ENCODE measurements at places on chromosomes 2 and 18.

- no peak for DNase-seq
Measured at GRCh38 chr2:235024191-235024860, 72.5 kb downstream of the SH3BP4 start.

DNA sequence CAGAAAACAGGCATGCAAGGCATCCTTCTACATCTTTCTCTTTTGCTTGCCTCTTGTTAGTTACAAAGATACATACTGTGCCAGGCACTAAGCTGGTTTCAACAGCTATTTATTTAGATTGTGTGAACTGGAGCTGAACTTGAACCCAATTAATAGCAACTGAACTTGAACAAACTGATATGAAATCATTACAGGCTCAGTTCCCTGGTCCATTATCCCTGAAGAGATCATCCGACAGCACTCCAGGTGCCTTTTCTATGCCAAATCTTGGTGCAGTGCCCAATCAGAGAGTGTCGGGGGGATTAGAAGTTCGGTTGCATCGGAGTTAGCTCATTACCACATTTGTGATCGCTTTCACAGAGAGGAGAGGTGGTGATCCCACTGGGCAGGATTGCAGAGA is 477.6 kb downstream of the PARD3B start:
- DNase-seq: no peak

- DNase-seq: peak; percentile 22
Measured at GRCh38 chr18:50401888-50402287, 27.0 kb downstream of the SKA1 start.

GRCh38 chr2:152549423-152549822 is 167.8 kb downstream of the PRPF40A start:
- DNase-seq: no peak

- no peak for DNase-seq
Measured at GRCh38 chr18:8484951-8485350, 124.3 kb upstream of the RAB12 start.

DNA sequence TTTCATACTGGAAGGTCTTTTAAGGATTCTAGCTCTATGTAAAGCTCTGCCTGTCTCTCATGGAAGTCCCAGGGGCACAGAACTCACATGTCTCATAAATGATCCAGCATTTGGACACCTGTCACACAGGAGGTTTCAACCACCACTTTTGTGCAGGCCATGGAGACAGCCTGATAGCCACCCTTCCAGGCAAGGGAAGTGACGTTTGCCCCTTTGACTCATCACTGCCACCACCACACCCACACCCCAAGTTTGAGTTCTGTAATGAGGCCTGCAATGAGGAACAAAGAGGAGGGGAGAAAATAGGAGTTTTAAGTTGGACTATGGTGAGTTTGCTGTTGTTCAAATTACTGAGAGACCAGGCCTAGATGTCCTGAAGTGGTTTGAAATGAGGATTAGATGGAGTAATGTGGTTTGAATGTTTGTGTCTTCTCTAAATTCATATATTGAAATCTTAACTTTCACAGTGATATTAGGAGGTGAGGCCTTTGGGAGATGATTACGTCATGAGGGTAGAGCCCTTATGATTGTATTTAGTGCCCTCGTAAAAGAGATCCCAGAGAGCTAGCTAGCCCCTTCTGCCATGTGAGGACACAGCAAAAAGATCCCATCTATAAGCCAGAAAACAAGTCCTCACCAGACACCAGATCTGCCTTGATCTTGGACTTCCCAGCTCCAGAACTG is 175.3 kb upstream of the EPHA4 start:
- no peak for DNase-seq

DNA sequence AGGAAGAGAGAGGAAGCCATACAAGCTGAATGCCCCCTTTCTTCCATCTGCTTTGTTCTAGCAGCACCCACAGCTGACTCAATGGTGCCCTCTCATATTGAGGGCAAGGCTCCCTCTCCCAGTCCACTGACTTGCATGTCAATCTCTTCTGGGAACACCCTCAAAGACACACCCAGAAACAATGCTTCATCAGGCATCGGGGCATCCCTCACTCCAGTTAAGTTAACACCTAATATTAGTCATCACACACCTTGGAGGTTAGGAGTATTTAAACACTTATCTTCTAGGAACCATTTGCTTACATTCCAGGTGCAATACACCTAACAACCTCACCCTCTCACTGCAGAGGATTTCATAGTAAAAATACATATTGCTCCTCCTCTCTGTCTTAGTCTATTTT is 993.5 kb upstream of the DDX18 start:
- no peak for DNase-seq

All from lung microvascular endothelial cell (primary cell).